ENCODE measurements at places on chromosomes 4 and X.

DNA sequence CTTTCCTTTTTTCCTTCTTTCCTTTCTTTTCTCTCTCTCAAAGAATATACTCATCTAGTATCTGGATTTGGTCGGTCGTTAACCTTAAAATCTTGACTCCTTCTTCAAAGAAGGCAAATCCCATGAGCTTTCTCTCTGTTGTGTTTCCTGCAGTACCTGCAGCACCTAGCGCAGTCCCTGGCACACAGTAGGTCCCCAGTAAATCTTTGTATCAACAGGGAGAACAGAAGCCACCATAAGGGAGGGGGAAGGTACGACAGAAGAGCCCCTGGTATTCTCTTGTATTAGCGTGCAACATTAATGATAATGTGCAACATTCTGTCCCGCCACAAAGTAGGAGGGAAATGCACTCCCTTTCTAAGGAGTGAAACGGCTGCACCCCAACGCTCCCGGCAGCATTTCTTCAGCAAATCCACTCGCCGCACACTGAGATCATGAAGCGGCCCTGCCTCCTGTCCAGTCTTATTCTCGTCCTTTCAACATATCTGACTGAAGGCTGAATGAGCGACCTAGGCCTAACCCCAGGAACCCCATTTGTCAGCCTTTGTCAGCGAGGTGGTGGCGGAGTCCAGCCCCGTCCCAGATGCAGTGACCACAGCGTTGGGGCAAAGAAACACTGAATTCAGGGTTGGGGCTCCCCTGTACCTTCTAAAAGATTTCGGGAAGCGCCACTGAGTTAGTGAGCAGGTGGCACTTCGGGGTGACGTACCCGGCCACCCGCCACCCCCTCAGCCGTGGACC, 133.7 kb downstream of the AMELX start:
- H3K4me1 ChIP-seq, result peaks cover 38% of the 10 kb centered on the region
- H3K4me3 ChIP-seq, result peak overlapping the region; percentile 74
- H3K36me3 ChIP-seq, result peaks cover 10% of the 10 kb centered on the region
- peak overlapping the region; percentile 92 for H3K27ac ChIP-seq

- H3K27me3 ChIP-seq, result no peaks in the 10 kb centered on the region
- H3K36me3 ChIP-seq, result no peaks in the 10 kb centered on the region
- no peak overlapping the region for H3K4me3 ChIP-seq
- no peaks in the 10 kb centered on the region for H3K4me1 ChIP-seq
These were observed 19.1 kb downstream of the PAGE2 start for GRCh38 chrX:55107911-55108310.

DNA sequence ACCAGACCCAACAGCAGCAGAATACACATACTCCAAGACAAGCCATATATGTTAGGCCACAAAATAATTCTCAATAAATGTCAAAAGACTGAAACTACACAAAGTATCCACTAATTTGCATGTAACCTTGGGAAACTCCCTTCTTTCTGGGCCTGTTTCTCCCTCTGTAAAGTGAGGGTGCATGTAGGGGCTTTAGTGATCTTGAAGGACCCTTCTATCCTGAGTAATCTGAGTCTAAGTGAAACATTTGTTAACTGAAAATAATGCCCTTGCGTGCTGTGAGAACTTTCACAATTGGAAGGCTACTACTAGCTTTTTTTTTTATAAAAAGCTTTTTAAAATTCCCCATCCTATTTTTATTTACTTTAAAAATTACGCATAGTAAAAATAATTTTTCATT, 125.2 kb downstream of the NEXMIF start:
- no peak overlapping the region for H3K4me3 ChIP-seq
- H3K27me3 ChIP-seq, result no peaks in the 10 kb centered on the region
- H3K4me1 ChIP-seq, result no peaks in the 10 kb centered on the region
- no peak for DNase-seq
- H3K36me3 ChIP-seq, result no peaks in the 10 kb centered on the region

DNA sequence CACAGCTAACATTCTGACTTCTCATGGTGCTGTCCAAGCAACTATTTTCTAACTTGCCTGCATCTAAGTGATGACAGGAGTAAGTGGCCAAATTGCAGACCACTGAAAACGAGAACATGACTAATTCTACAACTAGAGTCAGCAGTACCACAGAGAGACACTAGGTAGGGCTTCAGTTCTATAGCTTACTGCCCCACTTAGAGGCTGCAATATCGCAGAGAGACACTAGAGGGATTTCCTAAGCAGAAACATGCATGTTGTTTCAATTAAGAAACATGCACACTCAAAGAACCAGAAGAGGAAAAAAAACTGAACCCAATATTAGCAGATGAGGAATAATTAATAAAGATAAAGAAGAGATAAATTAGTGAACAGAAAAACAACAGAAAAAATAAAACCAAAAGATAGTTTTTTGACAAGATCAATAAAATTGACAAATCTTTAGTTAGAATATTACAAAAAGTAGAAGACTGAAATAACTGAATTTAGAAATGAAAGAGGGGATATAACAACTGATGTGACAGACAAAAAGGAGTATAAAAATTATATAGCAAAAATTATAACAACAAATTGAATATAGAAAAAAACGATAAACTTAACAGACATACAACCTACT, 100.8 kb downstream of the SPIN4 start:
- H3K36me3 ChIP-seq, result no peaks in the 10 kb centered on the region
- no peak overlapping the region for H3K4me3 ChIP-seq
- H3K4me1 ChIP-seq, result no peaks in the 10 kb centered on the region
- no peaks in the 10 kb centered on the region for H3K27me3 ChIP-seq
- DNase-seq, result peak; percentile 19

GRCh38 chr4:53599632-53600031, 8.3 kb upstream of the LNX1 start:
- H3K36me3 ChIP-seq, result no peaks in the 10 kb centered on the region
- H3K4me1 ChIP-seq, result no peaks in the 10 kb centered on the region
- H3K27me3 ChIP-seq, result no peaks in the 10 kb centered on the region
- no peak overlapping the region for H3K4me3 ChIP-seq
- DNase-seq, result no peak
- no peak overlapping the region for H3K27ac ChIP-seq

DNA sequence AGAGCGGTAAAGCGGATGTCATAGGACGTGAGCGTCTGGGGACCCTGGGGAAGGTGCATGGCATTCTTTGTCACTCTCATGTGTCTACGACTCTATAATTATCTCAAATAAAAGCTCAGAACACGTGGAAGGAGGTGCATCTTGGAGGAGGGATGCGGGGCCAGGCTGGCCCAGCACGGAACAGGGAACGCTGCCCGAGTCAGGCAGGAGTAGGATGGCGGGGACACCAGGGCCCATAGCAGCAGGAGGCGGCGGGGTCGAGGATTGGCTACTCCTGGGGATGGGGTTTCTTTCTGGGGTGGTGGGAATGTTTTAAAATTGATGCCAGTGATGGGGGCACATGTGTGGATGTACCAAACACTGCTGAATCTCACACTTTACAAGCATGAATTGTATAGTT, 5.4 kb upstream of the HTRA3 start:
- H3K36me3 ChIP-seq, result no peaks in the 10 kb centered on the region
- peaks cover 2% of the 10 kb centered on the region for H3K27me3 ChIP-seq
- no peak overlapping the region for H3K27ac ChIP-seq

Data from K562 (cell line).